ENCODE measurements at places on chromosomes 6 and 20.

GRCh38 chr6:44624936-44625573 is 237.5 kb downstream of the CDC5L start:
- no peak for DNase-seq

GRCh38 chr6:163712566-163712961 is 298.0 kb downstream of the QKI start:
- DNase-seq, result no peak

DNA sequence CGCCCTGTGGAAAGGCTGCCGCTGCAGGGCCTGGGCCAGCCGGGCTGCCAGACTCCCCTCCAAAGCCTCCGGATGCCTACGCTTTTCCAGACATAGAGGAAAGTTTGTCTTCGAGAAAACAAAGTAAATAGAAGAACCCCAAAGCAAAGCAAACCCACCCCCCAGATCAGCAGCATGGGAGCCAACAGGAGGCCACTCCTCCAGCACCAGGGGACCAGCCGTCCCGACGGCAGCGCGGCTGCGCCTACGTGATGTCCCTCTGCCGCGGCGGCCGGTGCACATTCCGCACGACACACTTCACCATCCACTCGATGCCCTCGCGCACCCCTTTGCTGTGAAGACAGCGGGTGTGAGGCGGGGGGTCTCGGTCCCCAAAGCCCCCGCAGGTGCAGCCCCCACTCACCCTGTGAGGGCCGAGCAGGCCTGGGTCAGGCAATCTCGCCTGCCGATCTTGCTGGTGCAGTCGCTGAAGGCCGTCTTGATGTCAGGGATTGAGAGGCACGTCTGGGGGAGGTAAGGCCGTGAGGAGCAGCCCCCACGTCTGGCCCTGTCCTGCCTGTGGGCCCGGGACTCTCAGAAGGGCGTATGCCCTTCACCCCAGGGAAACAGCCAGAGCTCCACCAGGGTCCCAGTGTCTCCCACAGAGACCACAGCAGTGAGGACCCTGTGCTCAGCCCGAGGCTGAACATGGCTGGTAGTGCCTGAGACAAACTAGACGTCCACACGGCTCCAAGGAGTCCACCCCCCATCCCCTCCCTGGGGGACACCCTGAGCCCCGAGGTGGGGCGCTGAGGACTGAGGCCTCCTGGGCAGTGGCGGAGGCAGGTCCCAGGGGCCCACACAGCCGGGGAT is 4.0 kb downstream of the TNFRSF6B start:
- DNase-seq, result no peak

- no peak for DNase-seq
Measured at GRCh38 chr6:157385482-157385881, 4.5 kb downstream of the ZDHHC14 start.

DNA sequence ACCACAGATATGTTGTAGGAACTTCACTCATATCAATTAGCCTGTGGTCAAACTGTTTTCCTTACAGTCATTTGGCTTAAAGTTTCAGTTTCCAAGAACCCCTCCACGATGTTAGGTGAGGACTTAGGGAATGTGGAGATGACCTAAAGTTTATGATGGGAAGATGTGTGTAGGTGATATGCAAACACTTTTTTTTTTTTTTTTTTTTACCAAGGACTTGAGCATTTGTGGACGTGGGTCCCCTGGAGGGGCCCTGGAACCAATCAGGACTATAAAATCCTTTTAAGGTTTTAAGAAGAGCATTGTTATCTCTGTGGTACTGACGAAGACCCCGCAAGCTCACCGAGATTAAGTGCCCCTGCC is 478 bp upstream of the MTHFD1L start:
- no peak for DNase-seq

DNA sequence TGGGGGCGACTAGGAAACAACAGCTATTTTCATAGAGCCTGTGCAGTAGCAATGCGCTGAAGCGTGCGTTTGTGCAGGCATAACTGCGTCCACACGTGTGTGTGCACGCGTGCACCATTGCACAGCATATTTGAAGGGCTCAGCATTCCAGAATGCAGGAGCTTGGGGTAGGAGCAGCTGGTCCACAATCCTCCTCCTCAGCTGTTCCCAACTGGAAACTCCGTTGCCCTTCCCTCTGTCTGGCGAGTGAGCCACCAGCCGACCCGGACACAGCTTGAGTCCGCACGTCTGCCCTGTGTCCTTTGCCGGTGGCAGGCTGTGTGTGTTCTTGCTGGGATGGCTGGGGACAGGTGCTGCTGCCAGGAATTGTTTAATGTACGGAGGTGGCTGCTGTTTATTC is 110.2 kb downstream of the SASH1 start:
- no peak for DNase-seq

DNA sequence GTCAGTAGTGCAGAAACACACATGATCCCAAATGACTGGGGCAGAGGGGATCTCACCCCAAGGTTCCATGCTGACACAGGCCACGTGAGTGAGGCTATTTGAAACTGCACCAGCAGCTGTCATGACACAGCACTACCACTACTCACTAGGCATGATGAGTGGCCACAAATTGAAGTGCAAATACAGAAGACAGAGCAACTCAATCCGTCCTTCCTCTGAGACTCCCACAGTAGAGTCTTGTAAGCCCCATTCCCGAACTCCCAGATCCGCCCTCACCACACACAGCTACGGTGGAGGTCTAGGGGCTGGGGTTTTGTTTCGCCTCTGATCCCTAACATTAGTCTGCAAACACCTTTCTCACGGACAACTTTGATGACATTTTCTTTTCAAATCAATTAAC is 113.3 kb upstream of the NUP153 start:
- DNase-seq, result no peak

DNA sequence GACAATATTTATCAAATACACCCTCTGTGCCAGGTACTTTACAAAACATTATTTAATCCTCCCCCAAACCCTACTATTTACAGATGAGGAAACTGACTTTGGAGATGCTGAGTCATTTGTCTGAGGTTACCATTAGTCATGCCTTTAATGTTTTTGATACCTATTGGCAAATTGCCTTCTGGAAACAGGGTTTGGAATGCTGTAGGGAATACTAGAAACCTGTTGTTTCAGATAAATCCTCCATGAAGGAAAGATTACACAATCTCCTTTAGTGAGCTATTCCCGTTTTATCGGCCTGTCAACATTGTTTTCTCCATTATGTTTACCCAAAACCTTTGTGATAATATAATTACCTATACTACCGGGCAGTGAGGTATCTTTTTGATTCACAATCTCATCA is 93.6 kb upstream of the ADGRF1 start:
- peak; percentile 33 for DNase-seq

DNA sequence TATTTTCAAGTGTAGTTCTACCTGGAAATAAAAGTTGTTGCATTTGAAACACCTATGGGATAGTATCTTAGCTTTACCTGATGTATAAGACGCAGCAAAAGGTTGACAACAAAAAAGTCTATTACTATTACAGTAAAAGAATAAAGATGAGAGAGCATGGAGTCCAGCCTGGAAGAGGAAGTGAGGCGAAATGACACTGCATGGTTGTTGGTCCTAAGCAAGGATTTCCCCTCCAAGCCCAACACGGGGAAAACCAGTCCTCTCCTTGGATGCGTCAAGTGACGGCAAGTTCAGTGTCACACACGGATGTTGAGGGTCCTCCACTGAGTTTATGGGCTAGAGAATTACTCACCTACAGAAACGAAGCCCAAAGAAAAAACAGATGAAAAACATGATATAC is 51.7 kb downstream of the COL11A2 start:
- DNase-seq, result no peak

DNA sequence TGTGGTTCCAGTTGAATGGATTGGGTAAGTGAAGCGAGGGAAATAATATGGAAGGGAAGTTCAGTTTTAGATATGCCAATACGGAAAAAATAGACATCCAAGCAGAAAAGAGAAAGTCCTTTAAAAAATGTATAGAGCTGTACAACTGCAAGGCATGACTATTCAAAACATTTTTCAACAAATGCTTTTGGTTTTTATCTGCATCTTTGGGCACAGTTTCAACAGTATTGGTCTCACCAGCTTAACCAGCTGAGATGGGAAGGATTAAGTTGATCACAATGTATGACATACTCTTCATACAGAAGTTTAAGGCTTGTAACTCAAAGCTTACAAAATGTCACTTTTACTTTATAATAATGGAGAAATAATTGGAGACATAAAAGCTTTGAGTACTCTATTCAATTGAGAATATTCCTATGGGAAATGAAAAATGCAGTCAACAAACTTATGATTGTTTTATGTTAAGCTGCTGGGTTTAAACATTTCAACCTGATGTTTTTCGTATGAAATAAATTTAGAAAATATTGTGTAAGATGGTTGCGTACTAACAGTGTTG is 16.3 kb upstream of the UTRN start:
- DNase-seq, result no peak

GRCh38 chr20:58043236-58044140 is 185.0 kb downstream of the ANKRD60 start:
- no peak for DNase-seq

GRCh38 chr20:58099291-58099935 is 129.0 kb downstream of the ANKRD60 start:
- DNase-seq, result no peak

DNA sequence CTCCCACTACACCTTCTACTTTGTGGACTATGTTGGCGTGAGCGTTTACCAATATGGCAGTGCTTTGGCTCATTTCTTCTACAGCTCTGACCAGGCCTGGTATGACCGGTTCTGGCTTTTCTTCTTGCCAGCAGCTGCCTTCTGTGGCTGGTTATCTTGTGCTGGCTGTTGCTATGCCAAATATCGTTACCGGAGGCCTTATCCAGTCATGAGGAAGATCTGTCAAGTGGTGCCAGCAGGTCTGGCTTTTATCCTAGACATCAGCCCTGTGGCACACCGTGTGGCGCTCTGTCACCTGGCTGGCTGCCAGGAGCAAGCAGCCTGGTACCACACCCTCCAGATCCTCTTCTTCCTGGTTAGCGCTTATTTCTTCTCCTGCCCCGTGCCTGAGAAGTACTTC is 16.5 kb upstream of the EFHC1 start:
- DNase-seq, result no peak

- no peak for DNase-seq
Measured at GRCh38 chr20:23879811-23880374, 345 bp upstream of the CST5 start.

GRCh38 chr6:158655569-158656450 is 6.0 kb downstream of the SYTL3 start:
- DNase-seq, result no peak

GRCh38 chr6:35810971-35811698 is 6.0 kb downstream of the LHFPL5 start:
- no peak for DNase-seq

DNA sequence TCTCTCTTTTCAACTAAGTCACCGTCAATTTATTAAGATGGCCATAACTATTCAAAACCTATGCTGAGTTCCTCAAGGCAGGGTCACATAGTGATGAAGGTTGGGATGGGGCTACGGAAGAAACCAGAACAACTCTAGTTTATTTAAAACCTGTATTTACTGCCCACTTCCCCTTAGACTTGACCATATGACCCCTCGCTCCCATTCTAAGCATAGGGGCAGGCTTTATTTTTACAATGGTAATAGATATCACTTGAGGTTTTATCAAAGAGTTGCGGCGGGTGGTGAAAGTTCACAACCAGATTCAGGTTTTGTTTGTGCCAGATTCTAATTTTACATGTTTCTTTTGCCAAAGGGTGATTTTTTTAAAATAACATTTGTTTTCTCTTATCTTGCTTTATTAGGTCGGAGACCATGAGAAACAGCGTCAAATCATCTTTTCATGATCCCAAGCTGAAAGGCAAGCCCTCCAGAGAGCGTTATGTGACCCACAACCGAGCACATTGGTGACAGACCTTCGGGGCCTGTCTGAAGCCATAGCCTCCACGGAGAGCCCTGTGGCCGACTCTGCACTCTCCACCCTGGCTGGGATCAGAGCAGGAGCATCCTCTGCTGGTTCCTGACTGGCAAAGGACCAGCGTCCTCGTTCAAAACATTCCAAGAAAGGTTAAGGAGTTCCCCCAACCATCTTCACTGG is 5.5 kb downstream of the EDN1 start:
- no peak for DNase-seq

- no peak for DNase-seq
Measured at GRCh38 chr6:138945354-138945753, 42.7 kb downstream of the REPS1 start.

GRCh38 chr6:157607317-157608109 is 215.5 kb upstream of the SNX9 start:
- DNase-seq, result no peak

DNA sequence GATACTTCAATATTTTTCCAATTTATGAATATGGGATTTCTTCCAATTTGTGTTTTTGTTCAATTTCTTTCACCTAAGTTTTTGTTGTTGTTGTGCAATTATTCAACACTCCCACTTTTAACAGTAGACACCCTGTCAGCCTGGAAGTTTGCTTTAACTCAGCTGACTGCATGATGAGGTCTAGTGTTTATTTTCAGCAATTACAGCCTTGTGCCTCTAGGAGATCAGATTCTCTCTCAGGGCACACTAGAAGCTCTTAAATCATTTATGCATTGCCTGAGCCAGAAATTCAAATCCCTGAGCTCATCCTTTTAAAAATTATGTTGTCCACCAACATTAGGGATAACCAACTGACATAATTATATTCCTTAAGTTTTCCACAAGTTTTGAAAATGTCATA is 85.7 kb downstream of the MRAP2 start:
- DNase-seq, result no peak

DNA sequence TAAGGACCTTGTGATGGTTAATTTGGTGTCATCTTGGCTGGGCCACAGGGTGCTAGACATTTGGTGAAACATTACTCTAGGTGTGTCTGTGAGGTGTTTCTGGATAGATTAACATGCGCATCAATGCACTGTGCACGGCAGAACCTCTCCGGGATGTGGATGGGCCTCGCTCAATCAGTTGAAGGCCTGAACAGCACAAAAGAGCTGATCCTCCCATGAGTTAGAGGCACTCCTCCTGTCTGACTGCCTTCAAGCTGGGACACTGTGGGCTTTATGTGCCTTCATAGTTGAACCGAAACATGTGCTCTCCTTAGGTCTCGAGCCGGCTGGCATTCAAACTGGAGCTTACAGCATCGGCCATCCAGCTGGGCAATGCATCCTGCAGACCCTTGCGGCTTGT is 88.8 kb downstream of the HUS1B start:
- no peak for DNase-seq

- DNase-seq, result no peak
Measured at GRCh38 chr6:1136415-1136774, 175.5 kb upstream of the FOXQ1 start.

GRCh38 chr6:127518191-127518709 is 885 bp downstream of the MTCL3 start:
- no peak for DNase-seq

- no peak for DNase-seq
Measured at GRCh38 chr20:58899512-58899911, 47.0 kb downstream of the GNAS start.

DNA sequence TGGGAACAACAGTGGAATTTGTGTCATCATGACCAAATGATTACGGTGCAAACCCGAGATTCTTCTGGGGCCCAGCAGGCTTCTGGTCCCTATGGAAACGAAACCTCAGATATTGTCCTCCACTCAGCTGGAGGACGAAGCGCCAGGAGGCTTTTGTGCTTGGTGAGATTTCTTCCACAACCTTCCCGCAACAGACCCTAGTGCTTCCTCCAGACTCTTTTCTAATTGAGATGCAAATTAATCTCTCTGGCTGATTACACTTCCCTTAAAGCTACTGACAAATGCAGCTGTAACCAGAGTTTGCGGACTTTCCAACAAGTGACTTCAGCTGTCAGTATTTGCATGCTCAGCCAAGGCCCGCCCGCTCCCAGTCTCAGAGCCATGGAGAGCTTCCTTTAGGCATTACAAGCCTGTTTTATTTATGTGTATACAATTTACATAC is 96.0 kb downstream of the INSM1 start:
- DNase-seq, result no peak
